ENCODE measurements at places on chromosomes 6 and 20.

DNA sequence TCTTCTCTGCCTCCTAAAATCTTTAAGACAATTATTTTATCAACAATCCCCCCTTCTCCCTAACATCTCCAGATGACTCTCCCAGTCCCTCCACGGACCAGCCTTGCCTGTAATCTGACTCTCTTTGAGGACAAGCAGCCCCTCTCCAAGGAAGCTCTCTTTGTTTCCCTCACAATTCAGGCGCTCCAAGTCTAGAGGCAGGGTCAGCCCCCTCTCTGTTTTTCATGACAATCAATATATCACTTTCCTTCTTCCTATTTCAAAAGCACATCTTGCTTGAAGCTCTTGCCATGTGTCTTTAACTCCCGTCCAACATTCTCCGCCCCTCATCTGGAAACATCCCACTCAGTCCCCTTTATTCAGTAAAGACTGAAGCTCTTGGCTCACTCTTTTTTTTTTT lies 393.4 kb upstream of the SULF2 start:
- DNase-seq, result no peak

DNA sequence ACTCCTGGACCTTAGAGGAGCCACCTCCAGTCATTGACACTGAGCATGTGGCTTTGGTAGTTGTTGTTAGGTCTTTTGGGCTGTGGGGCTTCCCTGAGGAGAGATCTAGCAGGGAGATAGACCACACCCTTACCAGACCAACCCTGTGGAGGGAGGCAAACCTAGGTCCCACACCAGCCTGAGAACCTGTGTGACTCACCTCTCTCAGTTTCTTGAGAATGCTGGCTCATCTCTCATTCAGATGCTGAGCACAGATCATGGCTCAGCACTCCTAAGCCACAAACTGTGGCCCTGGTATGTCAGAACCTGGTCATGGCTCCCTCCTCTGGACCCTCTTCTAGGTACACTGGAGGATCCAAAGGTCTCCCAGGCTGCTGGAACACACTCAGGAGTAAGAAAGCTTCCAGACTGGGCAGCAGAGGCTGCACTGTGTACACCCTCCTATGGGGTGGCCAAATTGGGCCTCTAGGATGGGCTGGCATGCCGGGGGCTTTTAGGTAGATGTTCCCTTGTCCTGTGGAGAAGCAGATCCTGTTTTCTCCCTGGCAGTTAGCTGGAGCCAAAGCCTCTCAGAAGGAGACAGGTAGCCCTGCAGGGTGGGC lies 1294.5 kb downstream of the KHDRBS2 start:
- no peak for DNase-seq

- no peak for DNase-seq
These were observed at the start of gene GPX5 for GRCh38 chr6:28525496-28526039. Gene GPX5 (plus strand): TSS chr6:28525881. CDS start chr6:28526014, 133 bp downstream.

GRCh38 chr20:63275825-63276224 lies 3.2 kb downstream of the ARFGAP1 start:
- DNase-seq, result no peak

- no peak for DNase-seq
These were observed 53.0 kb downstream of the DEK start for GRCh38 chr6:18211338-18211737.

DNA sequence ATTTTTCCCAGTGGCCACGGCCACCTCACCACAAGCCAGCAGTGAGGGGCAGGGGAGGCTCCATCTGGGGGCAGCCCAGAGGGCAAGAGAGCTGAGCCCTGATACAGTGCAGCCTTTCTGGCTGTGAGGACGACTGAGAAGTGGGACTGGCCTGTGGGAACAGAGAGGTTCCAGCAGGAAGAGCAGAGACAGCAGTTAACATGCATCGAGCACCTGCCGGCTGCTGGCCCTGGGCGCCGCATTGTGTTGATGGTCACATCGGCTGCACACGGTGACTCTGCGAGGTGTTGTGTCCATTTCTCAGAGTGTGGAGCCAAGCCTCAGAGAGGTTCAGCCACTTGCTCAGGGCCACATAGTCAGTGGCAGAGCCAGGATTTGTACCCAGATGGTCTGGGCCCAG lies 9.8 kb downstream of the FOXS1 start:
- no peak for DNase-seq

DNA sequence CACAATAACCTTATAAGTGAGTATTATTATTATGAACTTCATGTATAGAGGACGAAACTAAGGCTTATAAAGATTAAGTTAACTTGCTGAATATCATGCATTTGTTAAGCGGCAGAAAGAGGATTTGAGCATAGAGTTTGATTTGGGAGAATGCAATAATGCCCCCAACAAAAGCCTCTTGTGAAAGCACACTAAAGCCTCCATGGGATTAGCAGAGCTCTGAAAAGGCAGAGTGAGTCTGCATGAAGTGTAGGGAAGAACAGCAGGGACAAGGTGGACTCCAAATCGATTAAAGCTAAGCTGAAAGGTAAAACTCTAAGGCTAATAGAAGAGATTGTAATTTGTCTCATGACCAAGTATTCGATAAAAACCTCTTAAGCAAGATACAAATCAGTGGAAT lies 100.3 kb downstream of the SH3BGRL2 start:
- no peak for DNase-seq

- no peak for DNase-seq
These were observed 409.9 kb upstream of the SPTLC3 start for GRCh38 chr20:12598894-12599293.

GRCh38 chr6:52493669-52494068 lies 73.5 kb downstream of the EFHC1 start:
- no peak for DNase-seq

DNA sequence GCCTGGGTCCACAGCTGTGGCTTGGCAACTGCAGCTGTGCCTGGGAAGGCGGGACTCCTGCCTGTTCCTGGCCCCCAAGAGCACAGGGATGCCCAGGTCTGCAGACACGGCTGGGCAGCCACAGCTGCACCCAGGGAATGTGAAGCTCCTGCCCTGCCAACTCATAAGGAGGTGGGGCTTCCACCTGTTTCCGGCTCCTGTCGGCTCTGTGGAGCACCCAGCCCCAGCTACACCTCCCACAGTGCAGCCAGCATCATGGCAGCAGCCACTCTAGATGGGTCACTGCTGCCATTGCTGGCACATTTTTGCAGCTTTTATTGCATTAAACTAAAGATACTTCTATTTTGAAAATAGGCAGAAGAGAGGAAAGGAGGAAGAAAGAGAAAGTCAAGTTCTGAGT lies 207.9 kb downstream of the SAMD5 start:
- no peak for DNase-seq

DNA sequence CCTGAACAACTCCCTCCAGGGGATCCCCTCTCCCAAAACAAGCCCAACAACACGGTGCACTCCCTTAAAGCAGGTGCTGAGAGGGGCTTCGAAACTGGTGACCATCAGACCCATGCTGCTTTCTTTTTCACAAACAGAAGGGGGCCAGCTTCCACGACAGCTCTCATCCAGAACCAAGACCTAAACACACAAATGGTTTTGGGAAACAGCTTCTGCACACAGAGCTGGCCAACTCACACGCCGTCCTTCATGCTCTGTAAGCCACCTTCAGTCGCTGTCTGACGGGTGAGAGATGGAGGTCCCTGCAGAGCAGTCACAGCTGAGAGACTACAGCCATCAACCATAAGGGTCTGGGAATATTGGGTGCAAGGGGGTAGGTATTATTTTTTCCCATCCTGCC lies 76.3 kb downstream of the ZMYND8 start:
- no peak for DNase-seq

GRCh38 chr6:166436195-166437139 lies 53.7 kb upstream of the MPC1 start:
- no peak for DNase-seq

DNA sequence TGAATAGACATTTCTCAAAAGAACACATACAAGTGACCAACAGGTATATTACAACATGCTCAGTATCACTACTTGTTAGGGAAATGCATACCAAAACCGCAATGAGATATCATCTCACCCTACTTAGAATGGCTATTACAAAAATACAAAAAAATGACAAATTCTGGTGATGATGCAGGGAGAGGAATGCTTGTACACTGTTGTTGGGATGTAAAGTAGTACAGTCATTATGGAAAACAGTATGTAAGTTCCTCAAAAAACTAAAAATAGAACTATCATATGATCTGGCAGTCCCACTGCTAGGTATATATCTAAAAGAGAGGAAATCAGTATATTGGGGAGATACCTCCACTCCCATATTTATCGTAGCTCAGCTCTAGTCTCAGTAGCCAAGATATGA lies 10.9 kb upstream of the SLC17A5 start:
- DNase-seq, result no peak

DNA sequence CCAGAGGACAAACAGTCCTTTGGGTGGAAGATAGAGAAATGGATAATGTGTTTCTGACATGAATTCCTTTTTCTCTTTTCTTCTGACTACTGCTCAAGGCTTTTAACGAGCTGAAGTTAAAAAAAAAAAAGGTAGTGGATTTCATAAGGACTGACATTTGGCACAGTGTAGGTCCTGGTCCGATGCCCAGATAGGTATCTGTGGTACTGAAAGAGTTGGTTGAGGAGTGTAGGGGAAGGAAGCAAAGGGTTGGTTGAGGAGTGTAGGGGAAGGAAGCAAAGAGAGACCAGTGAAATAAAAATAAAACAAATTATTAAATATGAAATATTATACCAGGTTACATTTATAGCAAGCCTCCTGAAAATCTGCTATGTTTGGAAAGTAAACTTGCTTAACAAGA lies 11.8 kb downstream of the UTRN start:
- no peak for DNase-seq

DNA sequence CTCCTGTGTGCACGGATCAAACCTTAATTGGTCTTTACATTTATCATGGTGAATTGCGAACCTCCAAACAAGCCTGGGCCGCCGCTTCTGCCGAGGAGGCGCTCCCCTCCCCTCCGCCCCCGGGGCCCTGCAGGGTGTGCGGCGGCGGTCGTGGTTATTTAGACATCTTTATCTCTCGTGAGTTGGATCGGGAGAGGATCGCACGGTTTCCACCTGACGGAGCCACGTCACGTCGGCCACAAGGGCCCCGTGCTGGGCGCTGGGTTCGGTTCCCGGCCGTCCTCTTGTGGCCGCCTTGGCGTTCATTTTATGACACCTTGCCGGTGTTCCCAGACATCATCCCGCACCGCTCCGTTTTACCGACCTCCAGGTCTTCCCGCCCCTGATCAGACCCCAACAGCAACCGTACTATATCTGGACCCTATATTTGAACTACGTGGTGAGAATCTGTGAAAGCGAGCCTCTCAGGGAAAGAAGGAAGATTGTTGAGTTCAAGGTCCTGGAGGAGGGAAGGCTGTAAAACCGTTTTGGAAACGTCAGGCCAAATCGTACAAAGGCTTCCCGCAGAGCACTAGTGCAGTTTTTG lies 1.3 kb upstream of the CNR1 start:
- no peak for DNase-seq

Measured in NCI-H1092 treated with DMSO at 0.1 percent for 48 hours (cell line).